CD14-positive monocyte (primary cell): ENCODE measurements at places on chromosomes 2 and 18. TPM values are rescaled to one million over a fixed set of nuclear protein-coding genes. Genes with fewer than 3 reads are reported as not detected.

DNA sequence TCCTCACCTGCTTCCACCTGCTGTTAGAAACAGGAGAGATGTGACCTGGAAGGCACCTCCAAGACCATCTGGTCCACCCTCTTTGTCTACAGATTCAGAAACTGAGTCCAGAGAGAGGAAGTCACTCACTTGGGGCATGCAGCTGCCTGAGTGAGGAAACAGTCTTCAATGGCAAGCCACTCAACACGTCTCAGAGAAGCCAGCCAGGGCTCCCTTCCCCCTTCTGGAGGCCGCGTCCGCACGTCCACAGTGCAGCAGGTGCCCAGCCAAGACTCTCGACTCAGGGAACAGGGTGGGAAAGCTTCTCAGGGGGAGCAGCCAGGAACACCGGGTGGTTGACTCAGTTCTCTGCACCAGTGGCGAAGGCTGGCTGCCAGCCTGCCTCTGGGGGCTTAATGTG is 201.7 kb downstream of the BCL11A start:
- DNase-seq = no peak
- peaks cover 33% of the 10 kb centered on the region for H3K4me1 ChIP-seq
- no peak overlapping the region for H3K4me3 ChIP-seq
- no peaks in the 10 kb centered on the region for H3K36me3 ChIP-seq

GRCh38 chr2:41720331-41721251 is 327.2 kb upstream of the PKDCC start:
- no peak for DNase-seq
- peaks cover 14% of the 10 kb centered on the region for H3K4me1 ChIP-seq
- no peak overlapping the region for H3K4me3 ChIP-seq
- H3K27ac ChIP-seq = peak overlapping the region; percentile 42

DNA sequence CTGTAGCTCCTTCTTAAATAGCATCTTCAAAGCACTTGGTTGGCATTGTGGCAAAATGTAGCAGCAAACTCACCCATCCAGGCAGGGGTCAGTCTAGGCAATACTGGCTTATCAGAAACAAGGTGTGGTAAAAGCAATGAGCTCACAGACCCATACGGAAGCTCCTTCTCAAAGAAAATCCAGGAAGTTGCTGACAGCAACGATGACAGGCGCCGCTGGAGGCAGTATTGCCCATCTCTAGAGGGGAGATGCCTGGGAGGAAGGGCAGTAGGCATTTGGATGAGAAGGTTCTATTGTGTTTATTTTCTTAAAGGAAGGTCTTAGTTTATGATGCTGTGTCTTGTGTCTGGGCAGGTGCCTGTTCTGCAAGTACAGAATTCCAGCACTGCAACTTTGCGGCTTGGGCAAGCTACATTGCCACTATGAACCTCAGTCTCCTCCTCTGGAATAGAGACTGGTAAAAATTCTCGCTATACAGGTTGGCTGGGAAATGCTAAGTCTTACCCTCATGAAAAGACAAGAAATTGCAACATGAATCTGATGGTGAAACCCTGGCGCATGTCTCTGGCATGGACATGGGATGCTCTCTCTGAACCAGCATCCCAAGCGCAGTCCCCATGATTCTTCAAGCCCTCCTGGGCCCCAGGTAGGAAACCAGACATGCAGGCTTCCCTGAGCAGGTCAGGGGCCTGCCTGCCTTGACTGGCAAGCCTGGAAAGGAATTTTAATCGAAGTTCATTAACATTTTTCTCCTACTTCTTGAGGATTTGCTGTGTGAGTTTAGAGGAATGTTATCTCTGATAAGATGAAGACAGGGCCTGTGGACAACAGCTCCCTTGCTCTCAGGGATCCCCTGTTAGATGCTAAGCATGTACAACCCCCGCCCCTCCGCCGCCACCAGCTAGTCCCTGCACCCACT is 156.0 kb downstream of the TFCP2L1 start:
- DNase-seq = peak; percentile 56
- H3K4me1 ChIP-seq = no peaks in the 10 kb centered on the region
- no peaks in the 10 kb centered on the region for H3K27me3 ChIP-seq
- no peak overlapping the region for H3K27ac ChIP-seq

KCNK3 gene
- not detected for polyA plus RNA-seq

- no peak for DNase-seq
- no peak overlapping the region for H3K27ac ChIP-seq
- H3K4me1 ChIP-seq = no peaks in the 10 kb centered on the region
- no peak overlapping the region for H3K4me3 ChIP-seq
Measured at GRCh38 chr2:193584522-193584938, 1389.8 kb upstream of the TMEFF2 start.

GRCh38 chr18:61666876-61667590 is 225.8 kb downstream of the RNF152 start:
- no peaks in the 10 kb centered on the region for H3K27me3 ChIP-seq
- DNase-seq = no peak

- no peaks in the 10 kb centered on the region for H3K27me3 ChIP-seq
- no peaks in the 10 kb centered on the region for H3K4me1 ChIP-seq
- H3K36me3 ChIP-seq = peaks cover 28% of the 10 kb centered on the region
- no peak overlapping the region for H3K4me3 ChIP-seq
- H3K27ac ChIP-seq = no peak overlapping the region
Measured at GRCh38 chr2:119242276-119243119, 18.9 kb downstream of the STEAP3 start.

DNA sequence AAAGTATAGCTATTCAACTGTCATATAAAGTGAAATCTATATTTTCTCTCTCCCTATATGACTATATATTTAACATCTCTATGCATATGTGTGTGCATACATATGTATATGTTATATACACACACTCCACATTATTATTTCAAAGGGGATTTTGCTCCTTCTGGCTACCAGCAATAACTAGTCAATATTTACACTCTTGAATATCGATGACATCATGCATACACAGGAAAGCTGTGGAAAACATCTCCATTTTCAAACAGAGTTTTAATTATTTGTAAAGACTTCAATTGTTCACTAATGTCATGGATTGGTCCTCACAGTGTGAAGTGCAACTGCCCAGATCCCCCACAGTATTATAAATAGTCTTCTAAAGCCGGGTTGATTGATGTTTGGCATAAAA is 195.9 kb upstream of the TCF4 start:
- no peak overlapping the region for H3K4me3 ChIP-seq
- DNase-seq = no peak
- no peaks in the 10 kb centered on the region for H3K36me3 ChIP-seq
- H3K27me3 ChIP-seq = peaks cover 24% of the 10 kb centered on the region

EVX2 gene
- polyA plus RNA-seq = not detected

DNA sequence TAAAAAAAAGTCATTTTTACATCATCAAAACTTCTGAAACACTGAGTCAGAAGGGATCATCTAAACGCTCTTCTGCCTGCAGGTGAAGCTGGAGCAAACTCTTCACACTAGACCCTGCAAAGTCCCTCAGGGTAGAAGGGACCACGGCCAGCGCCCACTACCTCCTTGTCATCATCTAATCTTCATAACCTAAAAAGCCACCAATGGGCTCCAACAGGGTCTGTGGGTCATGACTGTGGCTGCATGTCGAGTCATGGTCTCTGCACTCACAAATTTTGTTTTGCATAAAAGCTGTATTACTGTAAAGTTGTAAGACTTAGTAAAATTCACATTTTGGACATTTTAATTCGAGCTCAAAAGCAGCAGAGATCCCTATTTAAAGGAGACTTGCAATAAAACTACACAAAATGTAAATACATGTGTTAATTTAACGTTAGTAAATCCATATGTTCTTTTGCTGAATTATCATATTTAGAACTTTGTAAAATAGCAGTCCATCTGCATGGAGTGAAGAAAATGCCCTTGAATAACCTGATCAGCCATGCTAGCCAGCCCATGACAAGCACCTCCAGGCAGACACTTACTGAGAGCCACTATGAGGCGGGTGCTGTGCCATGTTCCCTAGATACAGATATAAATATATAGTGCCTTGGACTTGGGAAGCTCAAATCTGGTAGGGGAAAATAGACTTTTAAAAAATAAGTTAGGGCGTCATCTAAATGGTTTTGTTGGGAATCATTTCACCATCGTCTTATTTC is 437.2 kb upstream of the LYPD1 start:
- H3K4me1 ChIP-seq = no peaks in the 10 kb centered on the region
- no peak overlapping the region for H3K4me3 ChIP-seq
- H3K27ac ChIP-seq = no peak overlapping the region
- no peak for DNase-seq
- H3K36me3 ChIP-seq = no peaks in the 10 kb centered on the region

- H3K27me3 ChIP-seq = no peaks in the 10 kb centered on the region
- H3K27ac ChIP-seq = no peak overlapping the region
- no peak overlapping the region for H3K4me3 ChIP-seq
Measured at GRCh38 chr2:185507719-185508118, 230.9 kb upstream of the FSIP2 start.

ADGRF3 gene
- not detected for polyA plus RNA-seq

DNA sequence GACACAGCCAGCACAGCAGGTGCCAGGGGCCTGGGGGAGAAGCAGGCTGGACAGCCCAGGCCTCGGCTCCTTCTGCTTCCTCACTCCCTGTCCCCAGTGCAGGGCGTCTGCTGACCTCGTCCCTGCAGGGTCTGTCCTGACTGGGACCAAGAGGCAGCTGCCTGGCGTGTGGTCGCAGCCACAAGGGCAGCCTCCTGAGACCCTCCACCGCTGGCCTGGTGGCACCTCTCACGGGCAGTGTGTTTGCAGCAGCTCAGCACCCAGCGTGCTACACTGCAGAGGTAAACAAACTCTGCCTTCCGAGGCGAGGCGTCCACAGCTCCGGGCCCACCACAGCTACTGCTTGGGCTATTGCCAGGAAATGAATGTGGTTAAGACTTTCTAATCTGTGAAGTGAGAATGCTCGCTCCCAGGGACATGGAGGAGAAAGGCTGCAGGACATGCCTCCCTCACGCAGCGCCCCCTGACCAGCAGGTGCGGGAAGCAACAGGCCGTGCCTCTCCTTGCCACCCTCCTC is 46.1 kb upstream of the HPCAL1 start:
- no peak for DNase-seq
- peaks cover 2% of the 10 kb centered on the region for H3K27me3 ChIP-seq
- no peak overlapping the region for H3K4me3 ChIP-seq

GRCh38 chr2:46365913-46366667 is 68.9 kb downstream of the EPAS1 start:
- no peak for DNase-seq
- H3K4me3 ChIP-seq = no peak overlapping the region
- no peaks in the 10 kb centered on the region for H3K36me3 ChIP-seq
- H3K4me1 ChIP-seq = peaks cover 14% of the 10 kb centered on the region
- no peaks in the 10 kb centered on the region for H3K27me3 ChIP-seq
- no peak overlapping the region for H3K27ac ChIP-seq

DNA sequence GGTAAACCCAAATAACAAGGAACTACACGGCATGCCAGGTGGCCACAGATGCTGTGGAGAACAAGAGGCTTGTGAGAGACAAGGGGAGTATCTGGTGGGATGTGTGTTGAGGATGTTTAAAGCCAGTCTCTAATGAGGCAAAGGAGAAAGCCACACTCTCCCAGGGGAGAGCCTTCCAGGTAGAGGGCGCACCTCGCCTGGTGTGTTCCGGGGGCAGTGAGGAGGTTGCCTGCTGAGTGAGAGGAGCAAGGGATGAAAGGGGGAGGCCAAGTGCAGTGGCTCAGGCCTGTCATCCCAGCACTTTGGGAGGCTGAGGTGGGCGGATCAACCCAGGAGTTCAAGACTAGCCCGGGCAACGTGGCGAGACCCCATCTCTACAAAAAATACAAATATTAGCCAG is 16.2 kb downstream of the SAG start:
- H3K4me1 ChIP-seq = peaks cover under 1% of the 10 kb centered on the region
- H3K4me3 ChIP-seq = no peak overlapping the region
- H3K27me3 ChIP-seq = no peaks in the 10 kb centered on the region
- H3K36me3 ChIP-seq = no peaks in the 10 kb centered on the region
- no peak for DNase-seq
- H3K27ac ChIP-seq = no peak overlapping the region

APCDD1 gene
- polyA plus RNA-seq = 4.8 TPM

SLC5A7 gene
- polyA plus RNA-seq = not detected

GPBAR1 gene
- 143 TPM for polyA plus RNA-seq

GRCh38 chr2:128320906-128321771 is 2.5 kb upstream of the HS6ST1 start:
- H3K27ac ChIP-seq = no peak overlapping the region
- H3K27me3 ChIP-seq = no peaks in the 10 kb centered on the region
- no peaks in the 10 kb centered on the region for H3K36me3 ChIP-seq
- no peak for DNase-seq
- H3K4me3 ChIP-seq = no peak overlapping the region

CCDC93 gene
- 8.4 and 20.7 TPM in 2 replicates for polyA plus RNA-seq

IL1F10 gene
- not detected for polyA plus RNA-seq

DNA sequence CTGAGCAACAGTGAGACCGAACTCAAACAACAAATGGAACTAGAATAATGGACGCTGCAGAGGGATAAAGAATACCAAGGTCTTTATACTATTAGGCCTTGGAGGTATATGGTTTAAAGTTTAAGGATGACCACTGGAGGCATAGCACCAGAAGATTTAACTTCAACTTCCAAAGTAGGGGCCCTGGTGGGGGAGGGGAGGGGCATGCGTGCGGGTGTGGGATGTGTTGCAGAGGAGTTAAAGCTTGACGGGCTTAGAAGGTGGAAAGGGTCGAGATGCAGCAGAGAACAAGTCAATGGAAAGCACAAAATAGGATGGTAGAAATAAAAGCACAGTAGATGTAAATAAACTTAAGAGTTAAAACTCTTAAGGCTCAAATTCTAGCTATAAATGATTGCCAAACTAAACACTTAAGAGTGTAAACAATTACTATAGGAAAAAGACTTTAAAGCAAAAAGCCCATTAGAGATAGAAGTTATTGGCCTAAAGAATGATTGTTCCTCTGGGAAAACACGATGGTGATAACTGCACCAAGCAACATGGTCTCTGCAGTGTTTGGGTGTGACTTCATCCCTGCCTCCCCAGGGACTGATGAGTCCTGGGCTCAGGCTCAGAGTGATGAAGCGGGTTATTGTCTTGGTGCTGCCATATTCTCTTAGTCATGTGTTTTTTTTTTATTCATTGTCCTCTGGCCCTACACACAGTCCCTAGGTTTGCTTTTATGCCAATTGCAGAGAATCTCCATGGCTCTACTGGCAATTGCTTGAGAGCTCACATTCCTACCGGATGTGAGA is 13.0 kb downstream of the RRM2 start:
- H3K36me3 ChIP-seq = peaks cover 19% of the 10 kb centered on the region
- no peaks in the 10 kb centered on the region for H3K27me3 ChIP-seq
- H3K4me3 ChIP-seq = no peak overlapping the region
- peak overlapping the region; percentile 6 for H3K27ac ChIP-seq
- peaks cover 5% of the 10 kb centered on the region for H3K4me1 ChIP-seq
